ENCODE measurements at places on chromosomes 6 and 20.

- DNase-seq, result no peak
Measured at GRCh38 chr20:49395659-49396058, 86.8 kb downstream of the KCNB1 start.

DNA sequence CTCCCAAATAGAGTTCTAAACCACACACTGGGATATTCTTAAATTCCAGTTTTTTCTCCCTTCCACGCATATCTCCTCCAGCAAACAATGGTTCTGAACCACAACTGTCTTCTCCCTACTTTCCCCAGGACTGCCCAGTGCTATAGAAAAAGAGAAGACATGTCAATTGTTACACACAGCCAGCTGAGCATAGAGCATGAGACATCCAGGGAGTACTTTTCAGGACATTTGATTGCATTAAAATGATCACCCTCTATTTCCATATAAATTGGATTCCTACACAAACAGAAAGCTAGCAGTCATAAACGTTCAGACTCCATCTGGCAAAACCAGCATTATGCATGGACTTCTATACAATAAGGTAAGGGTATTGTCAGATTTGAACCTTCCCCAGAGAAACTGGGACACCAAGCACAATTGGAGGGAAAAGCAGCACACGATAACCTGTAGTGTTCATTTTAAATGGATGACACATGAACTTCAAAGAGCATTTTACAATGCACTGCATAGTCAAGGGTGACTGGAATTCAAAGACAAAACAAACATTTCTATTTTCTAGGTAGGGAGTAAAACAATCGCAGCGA, 93.1 kb upstream of the HEY2 start:
- no peak for DNase-seq

- no peak for DNase-seq
Measured at GRCh38 chr6:167746390-167746907, 80.3 kb upstream of the AFDN start.

GRCh38 chr6:52704060-52704459, 33.1 kb downstream of the TMEM14A start:
- no peak for DNase-seq

- DNase-seq, result no peak
Measured at GRCh38 chr6:7544597-7544996, 3.1 kb downstream of the DSP start.
